Endodermal cell (in vitro differentiated cells): ENCODE measurements at places on chromosomes 1 and 21. TPM values are rescaled to one million over a fixed set of nuclear protein-coding genes. Genes with fewer than 3 reads are reported as not detected.

GRCh38 chr1:155379631-155380090 is 59.0 kb downstream of the RUSC1 start:
- DNase-seq, result no peak

DNA sequence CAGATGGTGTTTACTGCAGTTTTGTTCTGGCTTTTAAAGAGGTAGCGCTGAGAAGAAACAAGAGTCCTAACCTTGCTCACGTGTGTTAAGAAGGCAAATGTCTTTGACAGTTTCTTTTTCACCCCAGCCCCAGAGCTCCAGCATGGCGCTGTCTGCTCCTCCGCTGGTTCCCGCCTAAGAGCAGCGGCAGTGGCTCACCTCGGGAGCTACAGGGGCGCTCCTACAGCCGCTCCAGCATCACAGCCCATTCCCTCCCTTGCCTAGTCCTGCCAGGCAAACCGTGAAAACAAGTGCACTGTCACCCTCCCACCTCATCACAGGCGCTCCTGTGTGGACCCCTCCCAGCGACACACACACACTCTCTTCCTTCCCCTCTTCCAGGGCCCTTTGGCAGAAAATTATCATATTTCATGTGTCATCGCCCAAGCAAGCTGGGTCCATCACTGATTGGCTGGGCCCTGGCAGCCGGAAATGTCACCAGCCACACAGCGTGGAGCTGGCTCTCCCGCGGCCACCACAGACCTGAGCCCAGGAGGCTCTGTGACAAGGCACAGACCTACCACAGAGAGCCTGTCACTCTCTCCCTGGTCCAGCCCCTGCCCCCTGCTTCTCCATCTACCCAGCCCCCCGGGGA is 1.2 kb upstream of the HIVEP3 start:
- peak; percentile 87 for DNase-seq

DNA sequence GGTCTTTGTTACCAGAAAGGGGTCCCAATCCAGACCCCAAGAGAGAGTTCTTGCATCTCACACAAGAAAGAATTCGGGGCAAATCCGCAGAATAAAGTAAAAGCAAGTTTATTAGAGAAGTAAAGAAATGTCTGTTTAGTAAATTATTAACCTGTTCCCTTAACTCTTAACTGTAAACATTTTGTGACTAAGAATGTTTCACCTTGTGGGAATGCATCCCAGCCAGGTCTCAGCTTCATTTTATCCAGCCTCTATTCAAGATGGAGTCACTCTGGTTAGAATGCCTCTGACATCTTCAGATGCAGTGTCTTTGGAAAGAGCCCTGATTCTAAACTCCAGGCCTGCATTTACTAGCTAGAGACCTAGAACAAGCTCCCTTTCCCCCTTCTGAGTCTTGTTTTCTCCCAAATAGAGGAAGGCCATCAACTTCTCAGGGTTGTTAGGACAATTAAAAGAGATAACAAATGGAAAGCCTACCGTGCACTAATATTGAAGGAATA is 4.5 kb upstream of the FABP3 start:
- DNase-seq, result peak; percentile 16

GRCh38 chr1:167612587-167613385 is 17.2 kb upstream of the RCSD1 start:
- DNase-seq, result no peak

DNA sequence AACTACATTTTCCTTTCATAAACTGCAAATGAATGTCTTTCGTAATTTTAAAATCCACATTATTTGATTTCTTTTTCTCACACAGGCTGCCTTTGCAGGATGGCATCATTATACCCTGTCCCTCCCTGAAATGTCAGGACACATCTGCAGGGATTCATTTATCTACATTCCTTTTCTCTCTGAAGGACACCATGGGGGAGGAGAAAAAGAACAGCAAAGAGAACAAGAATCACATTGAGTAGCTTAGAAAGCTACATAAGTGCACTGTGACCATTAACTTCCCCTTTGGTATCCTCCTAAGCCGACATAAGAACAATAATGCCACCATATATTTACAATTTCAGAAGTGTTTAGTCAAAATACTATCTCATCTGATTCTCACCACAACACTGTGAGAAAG is 129.5 kb downstream of the PIGK start:
- DNase-seq, result no peak

GRCh38 chr1:94130851-94131595 is 10.1 kb upstream of the ABCA4 start:
- peak; percentile 54 for DNase-seq

DNA sequence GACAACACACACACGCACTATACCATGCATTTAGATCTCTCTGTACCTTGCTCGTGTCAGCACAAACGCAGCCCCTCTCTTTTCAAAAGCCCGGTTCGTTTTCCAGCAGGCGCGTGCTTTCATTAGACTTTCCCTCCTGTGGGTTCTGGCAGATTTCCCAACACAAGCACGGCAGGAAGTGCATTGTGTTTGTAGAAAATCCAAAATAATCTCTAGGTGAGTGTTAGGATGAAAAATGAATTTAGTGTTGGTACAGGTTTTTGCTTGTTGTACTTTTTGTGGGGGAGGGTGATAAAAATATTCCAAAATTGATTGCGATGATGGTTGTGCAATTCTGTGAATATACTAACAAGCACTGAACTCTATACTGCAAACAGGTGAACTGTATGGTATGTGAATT is 54.1 kb upstream of the POFUT2 start:
- DNase-seq, result no peak

DNA sequence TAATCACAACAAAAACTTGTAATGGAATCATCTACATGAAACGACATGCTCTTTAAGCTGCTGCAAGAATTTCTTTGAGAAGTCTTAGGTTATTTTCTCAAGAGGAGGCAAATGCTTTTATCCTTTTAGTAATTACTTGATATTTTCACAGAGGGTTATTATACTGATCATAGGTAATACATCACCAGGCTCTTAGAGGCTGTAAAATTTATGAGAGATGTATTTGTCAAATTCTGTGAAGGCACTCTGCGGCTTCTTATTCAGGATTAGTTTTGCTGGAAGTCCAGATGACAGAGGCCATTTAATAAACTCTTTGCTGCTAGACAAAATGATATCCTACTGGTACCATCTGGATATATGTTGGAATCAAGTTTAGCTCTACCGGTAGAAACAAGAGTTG is 624.3 kb upstream of the BRINP3 start:
- no peak for DNase-seq

- DNase-seq, result no peak
Measured at GRCh38 chr1:161307892-161308638, 1.7 kb downstream of the MPZ start.

DNA sequence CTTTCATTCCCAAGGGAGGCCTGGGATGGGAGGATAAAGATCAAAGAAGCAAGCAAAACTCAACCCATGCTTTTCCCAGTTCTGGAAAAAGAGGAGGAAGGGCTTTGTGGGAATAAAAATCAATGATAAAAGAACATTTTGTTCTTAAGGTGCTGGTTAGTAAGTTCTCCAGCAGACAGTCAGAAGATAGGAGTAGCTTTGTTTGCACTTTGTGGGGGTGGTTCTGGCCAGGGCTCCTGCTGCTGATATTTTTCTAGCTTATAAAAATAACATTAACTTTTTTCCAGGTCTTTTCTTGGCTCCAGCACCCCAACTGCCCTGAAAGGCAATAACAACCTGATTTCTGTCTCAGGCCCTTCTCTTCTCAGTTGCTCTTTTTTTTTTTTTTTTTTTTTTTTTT is 220.0 kb downstream of the FGGY start:
- no peak for DNase-seq

- no peak for DNase-seq
Measured at GRCh38 chr1:25971066-25971810, 26.6 kb downstream of the PAFAH2 start.

- DNase-seq, result peak; percentile 79
Measured at GRCh38 chr1:160206421-160207117, 1.4 kb downstream of the PEA15 start.

- no peak for DNase-seq
Measured at GRCh38 chr1:221164951-221165838, 286.0 kb downstream of the HLX start.

- DNase-seq, result peak; percentile 96
Measured at GRCh38 chr1:2049225-2049717, 940 bp upstream of the PRKCZ start.

DNA sequence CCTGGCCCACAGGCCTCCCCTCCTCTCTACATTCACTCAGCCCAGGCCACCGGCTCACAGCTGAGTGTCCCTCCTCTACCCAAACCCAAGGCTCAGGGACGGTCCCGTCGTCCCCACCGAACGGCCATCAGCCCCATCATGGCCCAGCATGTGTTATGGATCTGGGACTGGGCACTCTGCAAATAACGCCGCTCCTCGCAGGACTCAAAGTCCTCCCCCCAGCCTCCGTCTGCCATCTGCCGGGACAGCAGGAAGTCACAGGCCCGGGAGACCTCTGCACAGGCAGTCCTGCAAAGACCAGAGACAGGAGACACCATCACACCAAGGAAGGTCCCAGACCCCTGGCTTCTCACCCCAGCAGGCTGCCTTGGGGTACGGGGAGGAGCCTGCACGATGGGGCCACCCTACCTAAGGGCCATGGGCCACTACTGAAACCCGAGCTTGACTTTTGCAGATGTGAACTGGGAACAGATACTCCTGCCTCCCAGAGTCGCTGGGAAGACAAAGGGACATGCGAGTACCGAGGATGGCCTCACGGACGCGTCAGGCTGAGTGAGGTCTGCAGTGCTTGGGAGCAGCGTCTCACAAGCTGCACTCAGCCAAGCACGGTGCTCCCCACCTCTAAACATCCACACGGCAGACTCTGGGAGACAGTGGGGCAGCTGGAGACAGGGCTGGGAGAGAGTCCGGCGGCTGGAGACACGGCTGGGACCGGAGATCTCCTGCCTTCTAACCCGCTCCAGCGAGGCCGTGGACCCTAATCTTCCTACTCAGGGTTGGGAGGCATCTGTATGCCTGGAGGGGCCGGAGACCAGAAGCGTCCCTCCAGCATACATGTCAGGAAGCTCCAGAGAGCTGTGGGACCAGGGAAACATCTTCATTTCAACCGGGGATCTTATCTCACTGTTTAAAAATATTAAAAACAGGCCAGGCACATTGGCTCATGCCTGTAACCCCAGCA is 10.4 kb upstream of the SPATC1L start:
- peak; percentile 40 for DNase-seq

- no peak for DNase-seq
Measured at GRCh38 chr1:165632491-165632890, 1.5 kb downstream of the MGST3 start.

Gene FCRL2
- total RNA-seq, result not detected in 3 replicates

Gene ZNF695
- 16.4 and 17.8 TPM in 2 replicates for total RNA-seq

Gene LCA5L
- 2.4 to 4.5 TPM (median 3.0 TPM) in 3 replicates for total RNA-seq

Gene SPATA6
- total RNA-seq, result 44.1 and 51.5 TPM in 2 replicates

Gene PAPPA2
- total RNA-seq, result 1.3 and 1.6 TPM in 2 replicates

Gene OR10R2
- not detected in 2 replicates for total RNA-seq

Gene HMCN1
- 4.2 to 7.4 TPM (median 7.4 TPM) in 3 replicates for total RNA-seq

Gene C1orf53
- 1.7 to 3.8 TPM (median 1.7 TPM) in 3 replicates for total RNA-seq
